Right ventricle myocardium inferior (tissue), 1 donor: ENCODE measurements at places on chromosomes 12 and 14. TPM values are rescaled to one million over a fixed set of nuclear protein-coding genes. Genes with fewer than 3 reads are reported as not detected.

KDM5A gene
- total RNA-seq = 25.5 TPM

SLC6A15 gene
- not detected for total RNA-seq

CCND2 gene
- total RNA-seq = 214 TPM

CLEC9A gene
- not detected for total RNA-seq

CCDC197 gene
- 0.84 TPM for total RNA-seq

INSM2 gene
- not detected for total RNA-seq

PAPLN gene
- total RNA-seq = 2.5 TPM

- DNase-seq = no peak
Observed at GRCh38 chr14:73295198-73295796, 58.0 kb downstream of the PAPLN start.

- no peak for DNase-seq
Observed at GRCh38 chr12:85329913-85330312, 49.9 kb downstream of the ALX1 start.

DNA sequence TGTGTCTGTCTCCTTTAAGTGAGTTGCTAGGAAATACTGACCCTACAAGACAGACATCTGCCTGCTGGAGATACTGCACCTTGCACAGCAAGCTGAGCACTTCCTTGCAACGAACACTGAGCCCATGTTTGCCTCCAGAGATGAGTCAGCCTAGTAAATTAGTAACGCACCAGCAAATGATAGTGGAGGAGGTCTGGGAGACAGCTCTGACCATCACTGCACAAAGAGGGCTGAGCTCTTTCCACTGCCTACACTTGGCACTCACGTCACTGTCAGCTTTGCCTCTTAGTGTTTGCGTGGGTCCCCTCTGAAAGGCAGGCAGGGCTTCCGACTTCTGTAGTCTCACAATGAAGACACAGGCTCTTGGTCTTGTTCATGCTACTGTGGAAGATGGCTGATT lies 109.0 kb downstream of the APAF1 start:
- no peak for DNase-seq

DNA sequence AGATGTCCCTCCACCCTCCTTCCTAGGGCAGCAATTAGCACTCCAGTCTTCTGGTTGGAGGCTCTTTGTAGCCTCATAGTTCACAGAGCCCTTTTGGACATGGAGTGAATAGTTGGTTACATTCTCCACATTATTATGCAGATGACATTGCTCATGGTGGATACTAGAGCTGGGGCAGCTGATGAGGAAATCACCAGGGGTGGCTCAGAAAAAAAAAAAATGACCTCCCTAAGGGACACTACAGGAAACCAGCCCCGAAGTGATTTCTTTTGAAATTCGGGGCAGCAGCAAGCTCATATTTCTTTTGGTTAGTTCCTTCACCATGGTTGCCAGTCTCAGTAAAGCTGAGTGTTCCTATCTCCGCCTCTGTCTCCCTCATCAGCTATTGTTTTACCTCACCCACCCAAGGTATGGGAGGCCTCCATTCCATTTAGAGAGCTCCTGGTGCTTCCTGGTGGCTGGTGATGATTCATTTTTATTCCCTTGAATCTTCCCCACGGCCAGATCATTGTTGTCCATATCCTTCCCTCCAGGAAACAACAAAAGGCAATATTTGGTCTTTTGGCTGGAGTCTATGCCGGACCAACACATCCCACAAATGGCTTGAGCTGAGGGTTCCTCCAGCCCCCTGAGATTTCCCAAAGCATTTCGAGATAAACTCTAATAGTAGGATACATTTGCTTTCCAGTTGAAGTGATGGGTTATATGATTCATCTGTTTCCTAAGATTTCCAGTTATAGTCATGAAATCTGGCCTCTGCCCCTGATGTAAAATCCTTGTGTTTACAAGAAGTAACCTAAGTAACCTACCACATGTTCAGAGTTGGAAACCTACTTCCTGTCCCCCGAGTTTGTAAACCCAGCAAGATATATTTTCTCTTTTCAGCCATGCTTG lies 56.2 kb upstream of the NID2 start:
- DNase-seq = no peak

DNA sequence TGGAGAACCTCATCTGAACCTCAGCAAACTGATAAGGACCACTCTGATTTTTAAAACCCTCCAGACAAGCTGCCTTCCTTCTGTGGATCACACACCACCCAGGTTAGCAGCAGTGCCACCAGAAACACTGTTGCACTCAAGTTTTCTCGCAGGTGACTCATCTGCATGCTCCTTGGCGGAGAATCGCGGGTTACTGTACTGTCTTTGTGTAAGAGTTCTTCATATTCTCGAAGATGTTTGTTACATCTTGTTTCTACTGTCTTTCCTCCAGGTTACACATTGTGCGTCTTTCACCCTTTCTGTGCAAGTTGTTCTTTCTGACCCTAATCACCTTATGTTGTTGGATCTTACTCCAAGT lies 331.2 kb downstream of the CACNA1C start:
- no peak for DNase-seq

- DNase-seq = peak; percentile 81
Observed at GRCh38 chr14:60002819-60003492, 83.0 kb downstream of the LRRC9 start.

DNA sequence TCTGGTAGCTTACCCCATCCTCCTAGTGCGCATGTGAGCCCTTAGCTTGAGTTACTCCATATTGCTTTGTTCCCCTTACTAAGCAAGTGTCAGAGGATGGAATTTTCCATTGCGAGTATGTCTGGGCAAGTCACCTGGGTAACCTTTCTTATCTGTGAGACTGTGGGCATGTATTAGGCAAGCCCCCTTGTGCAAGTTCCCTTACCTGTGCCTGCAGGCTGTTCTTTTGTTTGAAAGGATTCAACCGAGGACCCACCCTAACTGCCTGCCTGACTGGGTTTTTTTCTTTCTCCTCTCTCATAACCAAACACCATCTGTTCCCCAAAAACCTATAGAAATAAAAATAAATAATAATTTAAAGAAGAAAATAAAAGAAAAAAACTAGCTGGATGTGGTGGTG lies 22.3 kb upstream of the PPP2R5E start:
- no peak for DNase-seq

DNA sequence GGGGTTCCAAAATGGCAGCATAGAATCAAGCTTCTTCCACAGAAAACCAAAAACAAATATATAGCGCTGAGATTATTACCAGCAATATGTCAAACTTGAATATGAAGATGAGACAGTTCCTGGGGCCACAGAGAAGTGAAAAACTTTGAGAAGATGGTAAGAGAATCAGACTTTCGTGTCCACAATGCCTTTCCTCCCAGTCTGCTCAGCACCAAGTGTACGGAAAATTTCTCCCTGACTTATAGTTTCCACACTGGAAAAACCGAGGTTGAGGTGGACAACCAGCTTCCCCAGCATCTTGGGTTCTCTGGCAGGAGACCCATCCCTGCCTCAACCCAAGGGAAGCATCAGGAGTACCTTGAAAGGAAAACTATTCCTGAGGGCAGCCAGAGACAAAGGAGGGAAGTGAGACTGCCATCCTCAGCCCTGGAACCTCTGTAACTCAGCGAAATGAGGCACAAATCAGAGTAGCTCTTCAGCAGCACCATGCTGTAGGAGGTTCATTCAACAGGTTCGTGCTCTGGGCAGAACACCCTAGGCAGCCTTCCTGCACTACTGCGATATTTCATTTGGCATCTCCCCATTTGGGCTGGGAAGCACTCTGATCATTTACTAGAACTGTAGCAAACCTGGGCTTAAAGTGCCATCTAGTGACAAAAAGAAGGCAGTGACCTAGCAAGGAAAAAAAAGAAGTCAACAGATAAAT lies 52.4 kb upstream of the CAPRIN2 start:
- no peak for DNase-seq

DNA sequence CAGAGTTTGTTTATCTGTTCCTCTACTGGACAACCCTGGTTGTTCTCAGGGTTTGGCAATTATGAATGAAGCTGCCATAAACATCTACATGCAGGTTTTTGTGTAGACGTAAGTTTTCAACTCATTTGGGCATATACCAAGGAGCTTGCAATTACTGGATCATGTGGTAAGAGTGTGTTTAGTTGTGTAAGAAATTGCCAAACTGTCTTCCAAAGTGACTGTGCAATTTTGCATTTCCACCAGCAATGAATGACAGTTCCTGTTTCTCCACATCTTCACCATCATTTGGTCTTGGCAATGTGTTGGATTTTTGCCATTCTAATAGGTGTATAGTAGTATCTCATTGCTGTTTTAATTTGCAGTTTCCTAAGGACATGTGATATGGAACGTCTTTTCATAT lies 39.8 kb upstream of the FBXO33 start:
- no peak for DNase-seq

GRCh38 chr14:71322655-71323250 lies 415.5 kb downstream of the PCNX1 start:
- DNase-seq = no peak

DNA sequence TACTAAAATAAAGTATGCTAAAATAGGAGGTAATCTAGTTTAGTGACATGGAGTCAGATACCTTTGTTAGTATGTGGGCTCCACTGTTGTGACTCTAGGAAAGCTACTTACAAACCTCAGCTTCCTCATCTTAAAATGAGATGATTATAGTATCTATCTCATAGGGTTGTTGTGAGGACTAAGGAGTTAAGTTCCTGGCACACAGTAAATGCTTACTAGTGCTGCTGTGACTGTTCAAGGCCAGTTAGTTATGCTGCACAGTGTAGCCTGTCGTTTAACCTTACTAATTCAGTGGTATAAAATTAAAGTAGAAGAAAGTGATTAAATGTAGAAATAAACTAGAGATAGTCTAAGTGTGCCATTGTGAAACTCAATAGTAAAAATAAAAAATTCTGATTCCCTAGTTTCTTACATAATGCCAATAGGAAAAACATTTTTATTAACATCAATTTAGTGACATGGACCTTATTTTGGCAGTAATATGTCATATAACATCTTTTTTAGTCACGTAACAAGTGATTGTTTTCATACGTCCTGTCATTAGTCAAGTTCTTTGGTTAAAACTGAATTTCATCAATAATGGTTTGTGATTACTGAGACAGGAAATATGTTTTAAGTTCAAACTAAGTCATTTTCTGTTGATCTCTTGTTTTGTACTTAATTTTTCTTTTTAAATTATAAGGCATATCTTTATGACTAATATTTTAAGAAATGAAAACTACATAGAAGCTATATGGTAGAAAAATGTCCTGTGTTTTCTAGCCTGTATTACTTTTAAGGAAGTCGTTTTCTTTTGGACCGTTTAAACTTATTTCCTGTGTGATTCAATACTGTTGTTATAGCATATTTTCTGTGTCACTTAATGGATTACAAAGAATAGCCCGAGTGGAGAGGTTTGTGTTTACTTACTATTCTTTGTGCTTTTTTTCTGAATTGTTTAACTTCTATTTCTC lies 74.0 kb downstream of the PCNX1 start:
- no peak for DNase-seq

GRCh38 chr12:57614178-57614947 lies 3.1 kb downstream of the ARHGEF25 start:
- DNase-seq = no peak

GRCh38 chr12:126558810-126559209 lies 1493.6 kb downstream of the AACS start:
- DNase-seq = no peak

GRCh38 chr14:51889851-51890250 lies 29.4 kb downstream of the GNG2 start:
- DNase-seq = no peak

DNA sequence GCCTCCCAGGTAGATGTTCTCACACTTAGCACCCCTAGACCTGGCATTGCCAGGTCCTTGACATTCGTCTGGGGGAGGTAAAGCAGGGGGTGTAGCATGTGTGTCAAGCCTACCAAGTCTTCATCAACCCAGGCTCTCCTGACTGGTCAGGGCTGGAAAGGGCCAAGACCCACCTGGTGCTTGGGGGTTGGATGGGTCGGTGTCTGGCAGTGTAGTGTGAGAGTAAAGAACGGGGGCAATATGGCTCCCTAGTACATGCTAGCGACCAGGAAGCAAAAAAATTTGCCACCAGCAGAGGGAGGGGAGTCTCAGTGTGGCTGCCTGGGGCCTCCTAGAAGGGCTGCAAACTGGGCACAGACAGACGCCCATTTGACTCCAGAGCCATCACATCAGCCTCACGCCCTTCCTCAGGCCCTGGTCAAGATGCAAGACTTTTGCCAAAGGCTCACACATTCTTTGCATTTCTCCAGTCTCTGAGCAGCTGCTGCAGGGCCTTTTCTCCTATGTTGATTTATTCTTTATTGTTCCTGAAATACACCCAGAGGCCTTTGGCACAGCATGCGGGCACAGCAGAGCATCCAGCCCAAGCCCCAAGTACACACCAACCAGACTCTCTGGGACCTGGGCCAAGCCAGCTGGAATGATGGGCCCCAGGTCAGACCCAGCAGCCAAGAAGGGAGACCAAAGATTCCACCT lies 38.3 kb upstream of the PNMA1 start:
- DNase-seq = peak; percentile 87

- DNase-seq = no peak
Observed at GRCh38 chr12:16492240-16492639, 113.7 kb downstream of the LMO3 start.

DNA sequence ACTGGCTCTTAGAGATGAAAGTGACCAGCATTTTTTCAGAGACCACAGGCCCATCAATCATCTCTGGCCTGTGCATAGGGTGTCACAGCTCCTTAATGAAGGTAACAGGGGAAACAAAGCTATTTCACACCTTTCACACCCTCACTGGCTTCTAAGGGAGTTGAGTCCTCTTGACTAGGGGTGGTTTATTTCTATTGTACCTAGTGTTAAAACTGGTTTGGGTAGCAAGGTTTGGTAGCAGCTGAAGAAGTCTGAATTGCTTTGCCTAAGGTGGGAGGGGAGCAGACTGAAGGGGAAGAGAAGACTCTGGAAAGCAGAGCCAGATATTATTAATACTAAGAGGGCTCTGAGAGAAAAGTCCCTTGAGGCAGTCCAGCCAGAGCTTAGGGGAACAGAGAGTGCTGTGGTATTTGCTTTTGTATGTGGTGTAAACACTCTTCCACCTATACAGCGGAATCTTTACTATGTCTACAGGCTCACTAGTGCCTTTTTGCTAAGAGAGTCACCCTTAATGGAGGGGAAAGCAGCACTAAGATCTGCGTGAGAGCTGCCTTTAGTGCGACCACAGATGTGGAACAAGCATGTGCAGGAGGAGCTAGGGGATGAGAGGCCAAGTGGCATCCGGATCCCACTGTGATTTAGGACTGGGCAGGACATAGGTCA lies 95.8 kb downstream of the STXBP6 start:
- DNase-seq = no peak

- DNase-seq = no peak
Observed at GRCh38 chr12:80442426-80443222, 1.4 kb upstream of the PTPRQ start.

DNA sequence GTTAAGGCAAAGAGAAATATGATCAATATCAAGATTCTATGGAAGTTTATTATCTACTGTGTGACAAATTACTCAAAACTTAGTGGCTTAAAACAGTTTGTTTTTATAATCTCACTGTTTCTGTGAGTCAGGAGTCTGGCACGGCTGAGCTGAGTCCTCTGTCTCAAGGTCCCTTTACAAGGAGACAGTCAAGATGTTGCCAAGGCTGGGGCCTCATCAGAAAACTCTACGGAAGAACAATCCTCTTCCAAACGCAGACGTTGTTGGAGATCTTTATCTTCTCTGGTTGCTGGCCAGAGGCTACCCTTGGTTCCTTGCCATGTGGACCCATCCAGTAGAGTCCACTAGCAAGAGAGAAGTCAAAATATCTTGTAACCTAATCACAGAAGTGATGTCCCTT lies 100.6 kb upstream of the CCND2 start:
- no peak for DNase-seq
